WTC11 (cell line): ENCODE measurements at places on chromosomes 12 and 14.

DNA sequence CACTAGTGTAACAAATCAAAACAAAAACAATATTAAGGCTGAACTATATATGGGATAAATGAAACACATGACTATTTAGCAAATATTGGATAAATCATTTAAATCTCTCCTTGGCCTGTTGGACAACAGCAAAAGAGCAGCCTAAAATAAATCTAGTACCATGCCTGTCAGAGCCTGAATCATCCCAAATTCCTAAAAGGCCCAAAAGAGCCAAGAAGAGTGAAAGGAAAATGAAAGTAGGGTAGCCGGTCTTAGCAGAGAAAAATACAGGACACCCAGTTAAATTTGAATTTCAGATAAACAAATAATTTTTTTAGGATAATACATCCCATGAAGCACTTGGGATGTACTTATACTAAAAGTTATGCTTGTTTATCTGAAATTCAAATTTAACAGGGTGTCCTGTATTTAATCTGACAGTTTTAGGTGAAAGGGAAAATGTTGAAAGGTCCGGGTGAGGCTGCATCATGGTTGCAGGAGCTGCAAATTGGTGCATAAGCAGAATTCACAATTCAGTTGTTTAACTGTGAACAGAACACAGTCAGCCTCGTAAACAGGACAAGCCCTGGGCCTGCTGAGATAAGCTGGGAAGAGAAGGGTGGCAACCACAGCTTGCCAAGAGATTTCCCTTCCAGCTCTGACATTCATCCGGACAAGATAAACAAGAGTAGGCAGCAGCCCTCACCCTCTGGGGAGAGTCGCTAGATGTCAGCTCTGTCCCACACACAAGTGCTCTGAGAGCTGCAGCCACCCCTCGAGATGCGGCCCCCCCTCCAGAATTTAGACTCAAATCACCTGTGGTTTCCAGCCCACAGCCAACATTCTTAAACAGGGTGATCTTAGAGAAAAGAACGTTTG lies 30.3 kb downstream of the DMAC2L start:
- peak; percentile 50 for DNase-seq

DNA sequence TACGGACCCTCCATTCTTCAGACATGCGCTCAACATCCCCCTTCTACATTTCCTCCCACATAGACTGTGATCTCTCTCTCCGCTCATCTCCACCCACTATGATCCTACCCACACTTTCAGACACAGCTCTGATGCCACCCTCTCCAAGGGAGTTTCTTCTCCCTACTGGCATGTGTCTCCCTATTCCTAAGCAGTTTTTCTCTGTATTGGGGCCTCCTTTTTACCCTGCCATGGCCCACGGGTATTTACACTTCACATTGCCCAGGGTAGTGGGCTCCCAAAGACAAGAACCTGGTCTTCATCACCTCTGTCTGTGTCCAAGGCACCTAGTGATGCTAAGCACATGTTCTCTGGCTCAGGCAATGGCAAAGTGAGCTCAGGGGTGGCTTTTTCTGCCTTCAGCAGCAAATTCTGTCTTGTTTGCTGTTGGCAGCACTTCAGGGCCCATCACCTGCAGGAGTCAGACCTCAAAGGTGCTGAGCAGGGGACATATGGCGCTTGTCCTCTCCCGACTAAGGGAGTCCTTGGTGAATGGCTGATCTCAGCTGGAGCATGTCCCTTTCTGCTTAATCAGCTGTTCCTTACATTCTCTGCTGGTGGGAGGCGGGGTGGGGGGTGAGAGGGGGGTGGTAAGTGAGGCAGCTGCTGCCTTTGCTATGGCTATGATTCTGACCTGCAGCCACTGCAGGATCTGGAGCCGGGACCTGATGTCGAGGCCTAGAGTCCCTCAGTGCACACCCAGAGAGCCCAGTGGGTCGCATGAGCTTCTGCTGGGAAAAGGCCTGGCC lies 256.8 kb downstream of the PCNX1 start:
- no peak for DNase-seq

DNA sequence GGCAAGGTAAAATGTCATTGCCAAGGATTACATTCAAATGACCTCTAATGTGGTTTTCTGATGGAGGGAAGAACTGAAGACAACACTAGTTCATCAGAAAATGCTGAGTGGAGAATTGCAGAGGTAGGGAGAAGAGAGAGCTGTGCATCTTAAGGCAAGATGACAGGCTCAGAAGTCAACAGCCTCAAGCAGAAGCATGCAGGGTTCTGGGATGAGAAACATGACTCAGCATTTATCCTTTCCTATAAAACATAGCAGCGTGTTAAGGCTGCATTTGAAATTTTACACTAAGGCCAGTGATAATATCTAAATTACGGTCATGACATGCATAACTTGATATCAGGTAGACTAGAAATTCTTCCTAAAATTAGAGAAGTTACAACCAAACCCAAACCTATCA lies 53.7 kb upstream of the DYRK2 start:
- no peak for DNase-seq

DNA sequence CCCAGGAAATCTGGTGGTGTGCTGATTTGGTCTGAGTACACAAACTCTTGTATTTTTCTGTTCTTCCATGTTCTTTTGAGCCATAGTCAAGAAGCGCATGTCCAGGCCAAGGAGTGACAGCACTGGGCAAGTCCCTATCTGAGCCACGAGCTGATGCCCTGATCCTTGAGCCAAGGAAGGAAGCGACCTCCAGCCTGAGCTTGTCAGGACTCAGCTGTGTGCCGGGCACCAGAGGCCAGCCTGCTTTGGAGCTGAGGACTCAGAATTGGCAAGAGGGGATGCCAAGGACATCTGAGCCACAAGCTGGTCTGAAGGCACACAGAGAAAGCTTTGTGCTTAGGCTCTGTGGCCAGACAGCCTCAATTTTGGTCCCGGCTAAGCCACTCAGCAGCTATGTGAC lies 52.6 kb downstream of the GALNT16 start:
- no peak for DNase-seq
